ENCODE measurements at places on chromosomes 1 and 21.

DNA sequence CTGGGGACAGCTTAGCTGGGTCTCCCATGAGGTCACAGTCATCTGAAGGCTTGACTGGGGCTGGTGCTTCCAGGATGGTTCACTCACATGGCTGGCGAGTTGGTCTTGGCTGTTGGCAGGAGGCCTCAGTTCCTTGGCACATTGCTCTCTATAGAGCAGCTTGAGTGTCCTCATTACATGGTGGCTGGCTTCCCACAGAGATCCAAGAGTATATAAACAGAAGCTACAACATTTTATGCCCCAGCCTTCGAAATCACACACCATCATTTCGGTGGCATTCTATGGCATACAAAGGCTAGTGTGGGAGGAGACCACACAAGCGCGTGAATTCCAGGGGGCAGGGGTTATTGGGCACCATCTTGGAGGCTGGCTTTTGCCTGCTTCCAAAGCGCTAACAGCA is 63.0 kb downstream of the ALPL start:
- DNase-seq: no peak

DNA sequence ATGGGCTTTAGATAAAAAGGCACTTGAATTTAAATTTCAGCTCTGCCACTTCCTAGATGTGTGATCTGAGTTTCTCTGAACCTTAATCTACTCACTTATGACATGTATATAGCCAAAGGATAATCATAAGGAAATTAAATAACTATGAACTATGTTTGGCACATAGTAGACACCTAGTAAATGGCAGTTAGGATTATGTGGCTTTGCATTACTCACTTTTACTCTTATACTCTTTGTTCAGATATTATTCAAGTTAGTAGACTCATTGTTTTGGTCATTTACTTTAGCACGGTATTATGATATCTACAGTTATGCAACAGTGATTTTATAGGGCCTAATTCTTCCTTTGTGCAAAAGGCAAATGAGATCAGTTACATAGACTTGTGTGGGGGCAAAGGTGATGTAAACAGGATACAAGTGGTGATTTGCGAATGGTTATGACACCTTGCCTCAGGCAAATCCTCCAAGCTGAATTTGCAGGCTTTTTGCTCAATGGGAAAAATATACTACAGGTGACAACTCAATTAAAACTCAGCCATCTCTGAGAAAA is 297.2 kb upstream of the PBX1 start:
- no peak for DNase-seq

- no peak for DNase-seq
Measured at GRCh38 chr1:162230517-162230916, 146.1 kb downstream of the SPATA46 start.

DNA sequence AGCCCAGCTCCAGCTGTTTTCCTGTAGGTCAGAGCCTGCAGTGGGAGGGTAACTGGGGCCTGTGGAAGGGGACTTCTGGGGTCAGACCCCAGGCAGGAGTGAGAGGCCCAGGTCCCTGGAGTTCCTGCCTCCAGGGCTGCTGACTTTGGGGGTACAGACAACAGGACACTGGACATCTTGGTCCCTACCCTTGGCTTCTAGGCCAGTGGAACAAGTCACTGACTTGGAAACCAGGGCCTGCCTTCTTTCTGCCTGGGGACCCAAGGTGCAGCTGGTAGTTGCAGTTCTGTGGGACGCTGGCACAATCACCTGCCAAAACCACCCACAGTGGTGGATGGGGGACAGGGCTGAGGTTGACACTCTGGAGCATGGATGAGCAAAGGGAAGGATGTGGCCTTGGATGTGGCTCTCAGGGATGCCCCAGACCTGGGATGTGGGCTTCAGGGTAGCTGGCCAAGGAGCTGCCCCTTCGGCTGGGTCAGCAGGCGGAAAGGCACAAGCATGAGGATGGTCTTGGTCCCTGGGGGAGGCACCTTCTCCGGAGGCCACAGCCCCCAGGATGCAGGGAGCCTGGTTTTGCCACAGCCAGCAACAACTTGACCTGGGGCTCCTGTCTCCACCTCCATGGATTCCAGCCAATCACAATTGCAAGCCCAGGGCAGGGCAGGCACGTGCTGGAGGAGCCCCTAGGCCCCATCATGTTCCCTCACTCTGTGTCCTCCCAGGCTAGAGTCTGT is 5.8 kb downstream of the JMJD4 start:
- no peak for DNase-seq

GRCh38 chr1:63590166-63590560 is 3.0 kb upstream of the PGM1 start:
- DNase-seq: no peak

DNA sequence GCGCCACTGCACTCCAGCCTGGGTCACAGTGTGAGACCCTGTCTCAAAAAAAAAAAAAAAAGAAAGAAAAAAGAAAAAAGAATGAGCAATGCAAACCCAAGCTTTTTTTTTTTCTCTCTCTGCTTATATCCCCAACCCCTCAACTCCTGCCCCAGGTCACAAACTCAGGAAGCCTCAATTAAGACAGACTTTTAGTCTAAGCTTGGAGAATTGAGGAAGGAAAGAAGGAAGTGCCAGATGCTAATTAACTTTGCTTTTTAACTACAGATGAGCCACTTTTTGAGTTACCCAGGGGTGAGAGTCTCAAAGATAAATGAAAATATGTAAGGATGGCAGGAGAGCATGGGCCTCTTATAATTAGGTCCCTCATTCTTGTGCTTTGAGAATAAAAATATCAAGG is 33.3 kb downstream of the PIK3CD start:
- no peak for DNase-seq

DNA sequence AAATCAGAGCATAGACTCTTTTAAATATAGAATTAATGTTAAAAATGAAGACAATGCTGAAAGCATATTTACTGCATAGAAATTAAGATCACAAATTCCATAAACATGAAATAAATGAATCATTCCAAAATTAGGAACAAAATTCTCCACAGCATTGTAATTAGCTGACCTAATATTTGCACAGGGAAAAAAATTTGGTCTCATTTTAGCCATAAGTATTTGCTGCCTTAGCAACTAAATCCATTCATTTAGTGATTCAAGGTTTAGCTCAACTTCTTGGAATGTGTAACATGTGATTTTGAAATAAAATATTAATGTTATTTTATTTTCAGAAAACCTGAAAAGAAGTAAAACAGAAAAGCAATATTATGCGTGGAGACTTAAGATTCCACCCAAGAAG is 25.5 kb downstream of the ADAMTS5 start:
- no peak for DNase-seq

DNA sequence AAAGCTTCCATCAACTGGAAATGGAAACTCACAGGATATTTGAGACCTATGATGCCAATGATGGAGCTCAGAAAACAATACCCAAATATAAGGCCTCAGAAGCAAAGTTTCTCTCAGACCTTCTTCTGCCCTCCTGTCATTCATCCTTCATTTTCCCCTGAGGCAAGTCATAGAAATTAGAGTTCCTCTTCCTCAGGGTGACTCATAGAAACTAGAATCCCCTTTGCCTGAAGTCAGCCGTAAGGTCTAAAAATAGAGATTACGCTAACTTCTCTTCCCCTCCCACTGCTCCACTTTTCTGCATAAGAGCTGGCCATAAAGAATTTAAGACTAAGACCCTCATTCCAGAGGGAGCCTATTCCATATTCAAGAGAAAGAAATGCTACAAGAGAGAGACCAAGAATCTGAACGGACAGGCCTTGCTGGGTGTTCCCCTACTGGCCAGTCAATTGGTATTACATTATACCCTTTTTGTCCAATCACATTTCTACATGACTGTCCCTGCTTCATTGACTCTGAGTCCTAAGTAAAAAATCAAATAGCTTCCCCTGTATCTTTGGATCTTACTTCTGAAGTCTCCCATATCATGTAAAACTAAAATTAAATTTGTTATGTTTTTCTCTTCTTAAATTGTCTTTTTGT is 994.9 kb downstream of the ADGRL2 start:
- no peak for DNase-seq
